ENCODE measurements at places on chromosomes 2 and 18. TPM values are rescaled to one million over a fixed set of nuclear protein-coding genes. Genes with fewer than 3 reads are reported as not detected.

IL36G gene
- total RNA-seq: not detected

MFSD6 gene
- total RNA-seq: 11.9 TPM

PAX8 gene
- total RNA-seq: under 0.01 TPM

GKN2 gene
- not detected for total RNA-seq

SULT1C4 gene
- 0.15 TPM for total RNA-seq

FOSL2 gene
- 18.6 TPM for total RNA-seq

ST8SIA5 gene
- total RNA-seq: 0.34 TPM

EN1 gene
- not detected for total RNA-seq

ABCG5 gene
- total RNA-seq: 0.31 TPM

FAM237A gene
- total RNA-seq: not detected

AQP12A gene
- not detected for total RNA-seq

CDK5R2 gene
- not detected for total RNA-seq

PROM2 gene
- total RNA-seq: 0.34 TPM

LBX2 gene
- total RNA-seq: 4.1 TPM

NT5C1B gene
- total RNA-seq: not detected

CHRND gene
- 0.36 TPM for total RNA-seq

ARHGAP15 gene
- total RNA-seq: 1.4 TPM

CREG2 gene
- total RNA-seq: 0.34 TPM

FEV gene
- not detected for total RNA-seq

ALPI gene
- total RNA-seq: not detected

IGFBP2 gene
- total RNA-seq: 0.69 TPM

RNF103 gene
- total RNA-seq: 18.9 TPM

KCNG2 gene
- total RNA-seq: not detected

ATP5F1A gene
- 704 TPM for total RNA-seq

CCDC102B gene
- 1.00 TPM for total RNA-seq

EFR3B gene
- 37.9 TPM for total RNA-seq

IL36A gene
- not detected for total RNA-seq

ERMN gene
- 0.34 TPM for total RNA-seq

IGFBP5 gene
- 3.3 TPM for total RNA-seq

HOXD12 gene
- total RNA-seq: not detected

C2orf66 gene
- total RNA-seq: under 0.01 TPM

CDH2 gene
- total RNA-seq: 12.5 TPM

TMEM163 gene
- total RNA-seq: not detected

MOCOS gene
- total RNA-seq: 69.7 TPM

LRP2 gene
- total RNA-seq: under 0.01 TPM

G6PC2 gene
- not detected for total RNA-seq

RDH14 gene
- total RNA-seq: 25.8 TPM

IMPACT gene
- total RNA-seq: 26.6 TPM

TUBA3E gene
- not detected for total RNA-seq

CFAP221 gene
- total RNA-seq: not detected

DSC1 gene
- total RNA-seq: not detected

NYAP2 gene
- total RNA-seq: not detected

PDE11A gene
- total RNA-seq: 0.33 TPM

ERICH2 gene
- not detected for total RNA-seq

ARHGAP25 gene
- total RNA-seq: 0.67 TPM

HNMT gene
- 62.3 TPM for total RNA-seq

ALK gene
- total RNA-seq: 0.69 TPM

NETO1 gene
- not detected for total RNA-seq

TRPM8 gene
- under 0.01 TPM for total RNA-seq

SDC1 gene
- 5.8 TPM for total RNA-seq

MAP2 gene
- 6.0 TPM for total RNA-seq

TBR1 gene
- total RNA-seq: under 0.01 TPM

SATB2 gene
- total RNA-seq: 1.5 TPM

TEKT4 gene
- total RNA-seq: not detected

PROC gene
- not detected for total RNA-seq

DOCK10 gene
- total RNA-seq: 57.5 TPM

LYPD1 gene
- total RNA-seq: 7.2 TPM

All from melanocyte of skin (primary cell).